HCT116 (cell line): ENCODE measurements at places on chromosomes 1 and 21. TPM values are rescaled to one million over a fixed set of nuclear protein-coding genes. Genes with fewer than 3 reads are reported as not detected.

YRDC gene
- total RNA-seq = 41.4 TPM

- H3K4me1 ChIP-seq = no peaks in the 10 kb centered on the region
- H3K4me3 ChIP-seq = no peak overlapping the region
- H3K27me3 ChIP-seq = no peaks in the 10 kb centered on the region
- H3K36me3 ChIP-seq = no peaks in the 10 kb centered on the region
Observed at GRCh38 chr1:42312576-42313212, 22.3 kb downstream of the FOXJ3 start.

DNA sequence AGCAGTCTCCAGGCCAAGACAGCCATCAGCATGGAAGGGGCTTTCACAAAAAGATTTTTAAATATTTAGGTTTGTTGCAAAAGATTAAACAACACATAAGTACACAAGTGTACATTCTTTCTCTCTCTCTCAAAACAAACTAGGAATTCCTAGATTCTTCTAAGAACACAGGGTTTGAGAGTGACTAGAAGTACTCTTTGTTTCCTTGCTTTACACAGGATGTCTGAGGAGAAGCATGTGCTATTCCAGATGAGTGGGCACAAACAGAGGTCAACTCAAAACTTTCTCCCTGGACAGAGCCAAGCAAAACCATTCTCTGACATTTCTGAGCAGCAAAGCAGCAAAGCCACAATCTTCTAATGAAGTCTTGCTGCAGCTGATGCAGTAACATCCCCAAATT is 210.6 kb upstream of the HOOK1 start:
- H3K4me1 ChIP-seq = no peaks in the 10 kb centered on the region
- H3K36me3 ChIP-seq = no peaks in the 10 kb centered on the region
- no peak overlapping the region for H3K4me3 ChIP-seq
- DNase-seq = no peak

RNF186 gene
- not detected for total RNA-seq

FAM72B gene
- 10.2 TPM for total RNA-seq
